ENCODE measurements at places on chromosomes 7 and 10.
A peak's percentile ranks its signal among the peaks of the same experiment; 100 is the strongest.

DNA sequence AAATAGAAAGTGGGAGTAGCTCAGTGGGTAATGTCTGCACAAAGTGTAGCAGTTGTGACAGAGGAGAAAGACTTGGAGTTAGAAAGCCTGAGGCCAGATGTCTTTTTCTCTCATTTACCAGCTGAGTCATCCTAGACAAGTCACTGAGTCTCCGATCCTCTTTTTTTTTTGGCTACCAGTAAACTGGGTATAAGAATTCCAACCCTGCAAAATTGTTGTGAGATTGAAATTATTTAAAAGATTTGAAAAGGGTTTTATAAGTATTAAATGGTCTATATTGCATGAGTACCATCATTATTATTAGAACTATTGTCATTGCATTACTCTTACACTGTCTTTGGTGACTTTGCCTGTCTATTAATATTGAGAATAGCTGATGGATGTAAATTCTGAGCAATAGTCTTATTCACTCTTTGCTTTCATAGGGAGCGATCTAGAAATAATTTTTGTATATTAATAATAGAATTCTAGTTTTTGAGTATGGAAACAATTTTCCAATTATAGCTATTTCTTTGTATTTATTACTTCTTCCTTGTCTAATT is 74.0 kb downstream of the ARID5B start:
- DNase-seq: peak; percentile 9

GRCh38 chr10:35340975-35341374 is 4.7 kb downstream of the CCNY start:
- no peak for DNase-seq

DNA sequence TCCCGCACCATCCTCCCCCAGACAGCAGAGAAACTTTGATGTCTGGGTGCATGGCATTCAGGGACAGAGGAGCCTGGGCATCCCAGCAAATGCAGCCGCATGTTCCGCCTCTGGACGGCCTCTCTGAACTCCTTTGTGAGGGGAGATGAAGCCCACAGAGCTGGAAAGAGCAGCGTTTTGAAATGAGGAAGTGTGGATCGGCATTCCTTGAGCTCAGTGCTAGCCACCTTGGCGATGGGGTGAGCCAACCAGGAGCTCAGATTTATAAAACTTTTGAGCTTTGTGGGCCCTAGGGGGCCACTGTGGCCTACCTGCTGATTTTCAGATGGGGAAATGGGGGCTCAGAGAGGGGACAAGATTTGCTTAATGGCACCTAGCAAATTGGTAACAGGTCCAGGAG is 126.4 kb upstream of the TCF7L2 start:
- DNase-seq: no peak

- DNase-seq: no peak
Observed at GRCh38 chr7:78704504-78704903, 749.0 kb downstream of the MAGI2 start.

DNA sequence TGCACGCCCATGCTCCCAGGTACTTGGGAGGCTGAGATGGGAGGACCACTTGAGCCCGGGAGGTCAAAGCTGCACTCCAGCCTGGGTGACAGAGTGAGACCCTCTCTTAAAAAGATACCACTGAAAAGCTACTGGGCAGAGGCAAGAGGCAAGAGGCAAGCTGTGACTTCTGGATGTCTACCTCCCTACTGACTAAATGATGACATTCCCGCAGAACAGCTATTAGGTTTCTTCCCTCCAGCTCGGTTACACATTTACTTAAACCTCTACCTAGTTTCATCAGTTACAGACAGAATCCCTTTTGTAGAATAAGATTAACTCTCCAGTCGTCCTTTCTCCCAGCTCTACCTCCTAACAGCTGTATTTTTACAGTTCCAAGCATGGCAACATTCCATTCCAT is 21.2 kb downstream of the RHEB start:
- peak; percentile 62 for DNase-seq

DNA sequence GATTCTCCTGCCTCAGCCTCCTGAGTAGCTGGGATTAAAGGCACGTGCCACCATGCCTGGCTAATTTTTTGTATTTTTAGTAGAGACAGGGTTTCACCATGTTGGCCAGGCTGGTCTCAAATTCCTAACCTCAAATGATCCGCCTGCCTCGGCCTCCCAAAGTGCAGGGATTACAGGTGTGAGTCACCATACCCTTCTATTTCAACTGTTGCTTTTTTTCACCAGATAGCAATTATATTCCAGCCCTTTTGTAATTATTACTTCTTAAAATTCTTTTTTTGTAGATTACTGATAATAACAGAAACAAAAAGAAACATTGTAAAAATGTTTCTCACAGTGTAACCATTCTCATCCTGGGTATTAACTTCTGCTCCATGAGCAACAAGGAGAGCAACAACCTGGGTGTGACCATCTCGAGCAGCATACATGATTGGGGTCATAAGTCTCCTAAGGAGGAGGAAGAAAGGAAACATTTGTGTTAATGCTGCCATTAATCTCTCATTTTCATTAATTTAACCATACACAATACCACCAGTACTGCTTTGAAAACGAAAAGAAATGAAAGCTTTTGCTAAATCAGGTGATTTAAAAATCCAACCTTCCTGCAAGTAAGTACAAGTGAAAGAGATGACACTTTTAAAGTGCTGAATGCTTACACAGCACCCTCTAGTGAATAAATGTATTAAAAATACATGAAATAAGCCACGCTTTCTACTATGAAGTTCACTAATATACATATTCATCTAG is 41.8 kb downstream of the ASZ1 start:
- peak; percentile 68 for DNase-seq

- DNase-seq: no peak
Observed at GRCh38 chr10:75461672-75462649, 30.5 kb downstream of the LRMDA start.

DNA sequence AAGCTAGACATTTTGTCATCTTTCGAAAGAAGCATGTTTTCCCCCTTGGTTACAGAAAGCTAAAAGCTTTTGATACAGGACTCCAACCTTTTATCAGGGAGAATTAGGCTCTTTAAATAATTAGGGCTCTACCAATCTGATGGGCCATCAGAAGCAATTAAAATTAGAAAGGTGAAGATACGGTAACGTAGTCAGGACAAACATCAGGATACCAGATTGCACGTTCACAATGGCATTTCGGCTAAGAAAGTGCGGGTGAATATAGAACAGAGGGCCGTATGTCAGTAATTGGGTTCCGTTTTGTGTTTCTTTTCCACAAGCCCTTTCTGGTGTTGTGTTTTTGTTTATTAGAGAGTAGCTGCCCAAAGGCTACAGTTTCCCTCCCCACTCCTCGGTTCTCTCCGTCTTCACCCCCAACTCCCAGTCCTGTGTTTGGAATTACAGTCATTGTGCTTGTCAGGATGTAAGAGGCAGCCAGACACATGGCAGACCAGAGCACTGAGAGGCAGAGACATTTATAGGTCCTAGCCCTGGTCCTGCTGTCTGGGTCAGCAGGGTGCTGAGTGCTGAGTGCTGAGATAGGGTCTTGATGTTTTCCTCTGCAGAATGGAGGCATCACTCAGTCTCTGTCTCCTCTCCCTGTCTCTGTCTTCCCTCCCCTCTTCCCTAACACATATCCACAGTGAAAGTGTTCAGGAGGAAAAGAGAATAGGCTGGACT is 5.5 kb downstream of the PFKP start:
- no peak for DNase-seq

DNA sequence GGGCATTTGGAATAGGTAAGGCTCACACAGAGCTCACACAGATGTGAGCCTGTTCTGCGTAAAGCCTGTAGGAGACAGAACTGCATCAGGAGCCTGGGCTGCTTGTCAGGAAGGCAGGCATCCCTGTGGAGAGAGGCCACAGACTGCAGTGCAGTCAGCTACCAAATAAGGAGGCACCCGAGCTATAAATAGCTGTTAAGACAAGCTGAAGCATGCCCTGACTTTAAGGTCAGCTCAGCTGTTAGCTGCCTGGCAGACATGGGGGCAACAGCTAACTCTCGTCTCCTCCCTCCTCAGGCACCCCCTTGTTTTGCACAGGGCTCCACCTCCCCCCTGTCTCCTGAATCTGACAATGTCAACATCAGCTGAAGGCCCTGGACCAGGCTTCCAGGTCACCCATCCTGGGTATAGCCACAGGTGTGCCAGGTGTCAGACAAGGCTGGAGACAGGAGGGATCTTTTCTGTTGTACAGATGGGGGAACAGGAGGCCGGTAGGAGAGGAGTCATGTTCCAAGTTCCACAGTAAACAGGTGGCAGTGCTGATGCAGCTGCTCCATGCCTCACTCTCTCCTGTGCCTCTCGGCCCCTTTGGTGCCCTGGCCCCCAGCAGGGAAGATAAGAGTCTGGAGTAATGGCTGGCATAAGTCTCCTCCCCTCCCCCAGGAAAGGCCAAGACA is 27.6 kb upstream of the MKRN1 start:
- no peak for DNase-seq

DNA sequence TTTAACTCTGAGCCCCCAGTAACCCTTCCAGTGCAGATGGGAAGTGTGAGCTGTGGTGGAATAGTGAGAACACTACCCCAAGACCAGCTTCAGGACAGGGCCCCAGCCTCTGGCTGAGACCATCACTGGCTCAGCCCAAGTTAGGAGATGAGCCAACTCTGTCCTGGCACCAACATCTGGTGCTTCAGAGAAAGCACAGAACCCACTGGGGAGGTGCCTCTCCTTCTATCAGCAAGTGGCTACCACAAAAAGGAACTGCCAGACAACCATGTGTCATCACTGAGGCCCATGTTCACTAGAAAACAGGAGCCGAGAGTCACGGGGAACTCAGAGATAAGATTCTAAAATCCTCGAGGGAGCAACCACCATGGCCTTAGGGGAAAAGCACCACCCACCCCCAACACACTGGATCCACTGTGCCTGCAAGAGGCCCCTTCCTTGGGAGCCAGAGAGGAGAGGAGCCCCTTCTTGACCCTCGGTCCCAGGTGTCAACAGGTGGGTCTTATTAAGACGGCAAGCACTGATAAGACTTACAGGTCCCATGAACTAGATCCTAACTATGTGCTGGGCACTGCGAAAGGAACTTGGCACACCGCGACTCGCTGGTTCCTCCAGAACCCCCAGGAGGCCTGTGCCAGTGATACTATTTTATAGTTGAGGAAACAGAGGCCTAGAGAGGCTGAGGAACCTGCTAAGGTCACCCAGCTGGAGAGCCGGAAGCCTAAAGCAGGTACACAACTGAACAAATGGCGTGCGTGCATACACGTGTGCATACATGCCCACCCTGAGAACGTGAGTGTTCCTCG is 102.7 kb downstream of the FAM53B start:
- DNase-seq: no peak

DNA sequence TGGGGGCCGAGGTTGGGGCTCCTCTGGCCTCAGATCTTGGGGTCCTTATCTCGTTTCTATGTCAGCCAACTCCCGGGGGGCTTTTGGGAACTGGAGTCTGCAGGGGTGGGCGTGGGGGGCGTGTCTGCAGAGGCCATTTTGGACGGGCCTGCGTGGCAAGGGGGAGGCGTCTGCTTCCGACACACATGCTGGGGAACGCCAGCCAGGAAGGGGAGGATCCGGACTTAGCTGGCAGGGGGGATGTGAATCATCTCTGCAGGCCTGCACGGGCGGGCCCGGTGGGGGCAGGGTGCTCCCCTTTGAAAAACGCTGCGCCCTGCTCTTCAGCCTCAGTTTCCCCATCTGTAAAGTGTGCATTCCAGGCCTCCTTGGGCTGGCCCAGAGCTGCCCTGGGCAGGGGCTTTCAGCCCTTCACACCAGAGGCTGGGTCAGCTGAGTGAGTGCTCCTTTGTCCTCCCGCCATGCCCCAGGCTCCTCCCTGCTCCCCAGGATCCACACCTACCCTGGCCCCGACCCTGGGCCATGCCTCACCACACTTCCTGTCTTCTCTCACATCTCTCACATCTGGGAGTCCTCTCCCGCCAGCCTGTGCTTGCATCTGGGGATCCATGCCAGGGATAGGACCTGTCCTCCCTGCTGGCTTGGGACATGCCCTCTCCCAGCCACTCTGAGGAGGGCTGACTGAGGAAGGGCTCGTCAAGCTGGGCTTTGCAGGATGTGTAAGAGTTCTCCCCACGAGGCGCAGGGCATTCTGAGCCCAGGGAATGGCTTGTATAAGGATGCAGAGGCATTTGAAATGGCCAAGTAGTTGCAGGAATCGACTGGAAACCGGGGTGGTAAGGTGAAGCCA is 172.6 kb upstream of the TNRC18 start:
- DNase-seq: peak; percentile 96
